Ovary (tissue), 10 donors: ENCODE measurements at places on chromosomes 1 and 21.
A peak's percentile ranks its signal among the peaks of the same experiment; 100 is the strongest.

DNA sequence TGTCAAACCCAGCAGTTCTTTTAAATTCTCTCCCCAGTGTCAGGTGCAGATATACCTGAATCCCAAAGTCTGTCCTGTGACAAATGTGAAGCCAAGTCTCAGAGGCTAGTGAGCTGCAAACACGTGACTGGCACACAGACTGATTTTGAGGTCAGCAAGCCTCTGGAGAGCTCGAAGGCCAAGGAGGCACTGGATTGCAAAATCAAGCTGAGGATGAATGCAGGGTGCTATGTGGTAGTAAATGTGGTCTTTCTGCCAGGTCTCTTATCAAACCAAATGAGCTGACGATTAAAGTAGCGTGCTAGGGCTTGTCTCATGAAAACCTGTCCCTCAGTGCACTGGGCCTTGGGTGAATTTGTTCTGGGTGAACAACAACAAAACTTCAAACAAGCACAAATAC, 20.6 kb downstream of the GPR3 start:
- H3K27ac ChIP-seq, result no peak overlapping the region
- no peaks in the 10 kb centered on the region for H3K4me1 ChIP-seq
- H3K4me3 ChIP-seq, result no peak overlapping the region
- H3K27me3 ChIP-seq, result no peaks in the 10 kb centered on the region
- H3K36me3 ChIP-seq, result no peaks in the 10 kb centered on the region

- no peaks in the 10 kb centered on the region for H3K27me3 ChIP-seq
- no peaks in the 10 kb centered on the region for H3K36me3 ChIP-seq
- DNase-seq, result no peak
- H3K27ac ChIP-seq, result no peak overlapping the region
- no peaks in the 10 kb centered on the region for H3K4me1 ChIP-seq
Measured at GRCh38 chr21:40615505-40616376, 231.2 kb downstream of the DSCAM start.

- no peaks in the 10 kb centered on the region for H3K36me3 ChIP-seq
- DNase-seq, result no peak
- no peaks in the 10 kb centered on the region for H3K27me3 ChIP-seq
- no peak overlapping the region for H3K27ac ChIP-seq
- no peaks in the 10 kb centered on the region for H3K4me1 ChIP-seq
Measured at GRCh38 chr1:77303387-77303786, 21.6 kb downstream of the AK5 start.

DNA sequence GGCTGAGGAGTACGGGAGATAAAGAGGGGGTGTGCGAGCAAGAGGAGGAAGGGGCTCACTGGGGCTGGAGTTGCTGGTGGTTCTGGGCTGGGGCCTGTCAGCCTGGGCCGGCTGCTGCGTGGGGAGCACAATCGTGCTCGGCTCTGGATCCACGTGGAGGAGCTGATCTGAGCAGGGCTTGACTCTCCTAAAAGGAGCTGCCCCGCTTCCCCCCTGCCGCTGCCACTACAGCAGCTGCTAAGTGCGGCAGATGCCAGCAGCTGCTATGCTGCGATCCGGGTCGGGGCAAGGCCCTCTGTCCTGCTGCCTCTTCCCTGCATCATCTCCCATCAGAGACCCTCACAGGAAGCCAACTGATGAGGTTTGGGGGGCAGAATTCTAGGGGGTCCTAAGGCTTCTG, 165.9 kb downstream of the PCBP3 start:
- H3K36me3 ChIP-seq, result no peaks in the 10 kb centered on the region
- no peaks in the 10 kb centered on the region for H3K27me3 ChIP-seq
- no peak overlapping the region for H3K4me3 ChIP-seq
- H3K27ac ChIP-seq, result no peak overlapping the region
- H3K4me1 ChIP-seq, result no peaks in the 10 kb centered on the region

GRCh38 chr1:219582865-219583264, 30.0 kb downstream of the ZC3H11B start:
- DNase-seq, result no peak
- H3K27me3 ChIP-seq, result no peaks in the 10 kb centered on the region
- no peak overlapping the region for H3K4me3 ChIP-seq
- H3K36me3 ChIP-seq, result no peaks in the 10 kb centered on the region

- peak; percentile 73 for DNase-seq
- H3K4me3 ChIP-seq, result no peak overlapping the region
- peaks cover 2% of the 10 kb centered on the region for H3K4me1 ChIP-seq
- no peak overlapping the region for H3K27ac ChIP-seq
- no peaks in the 10 kb centered on the region for H3K27me3 ChIP-seq
Measured at GRCh38 chr21:36141513-36141925, 6.6 kb downstream of the CBR3 start.

DNA sequence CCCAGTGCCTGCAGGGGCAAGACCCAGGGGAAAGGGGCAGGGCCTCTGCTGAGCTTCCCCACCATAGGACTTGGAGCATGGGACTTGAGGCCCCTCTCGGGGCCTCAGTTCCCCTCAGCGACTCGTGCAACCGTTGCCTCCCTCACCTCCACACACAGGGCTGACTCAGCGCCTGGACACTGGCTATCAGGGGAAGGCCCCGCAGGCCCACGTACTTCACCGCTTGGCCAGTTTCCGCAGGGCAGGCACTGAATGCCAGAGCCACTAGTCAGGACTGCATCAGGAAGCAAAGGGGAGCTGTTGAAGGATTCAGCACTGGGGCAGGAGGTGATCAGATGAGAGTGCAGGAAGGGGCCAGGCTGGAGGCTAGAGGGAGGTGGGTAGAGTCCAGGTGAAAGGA, 15.5 kb upstream of the FAM131C start:
- no peak overlapping the region for H3K27ac ChIP-seq
- no peaks in the 10 kb centered on the region for H3K36me3 ChIP-seq
- no peak overlapping the region for H3K4me3 ChIP-seq

GRCh38 chr1:178938101-178938958, 67.5 kb upstream of the ANGPTL1 start:
- no peak overlapping the region for H3K4me3 ChIP-seq
- H3K27ac ChIP-seq, result peak overlapping the region; percentile 82
- DNase-seq, result no peak
- peaks cover 33% of the 10 kb centered on the region for H3K4me1 ChIP-seq
- H3K36me3 ChIP-seq, result no peaks in the 10 kb centered on the region
- H3K27me3 ChIP-seq, result no peaks in the 10 kb centered on the region
